Esophagus squamous epithelium (tissue), 5 donors: ENCODE measurements at places on chromosomes 2 and 18. TPM values are rescaled to one million over a fixed set of nuclear protein-coding genes. Genes with fewer than 3 reads are reported as not detected.

DNA sequence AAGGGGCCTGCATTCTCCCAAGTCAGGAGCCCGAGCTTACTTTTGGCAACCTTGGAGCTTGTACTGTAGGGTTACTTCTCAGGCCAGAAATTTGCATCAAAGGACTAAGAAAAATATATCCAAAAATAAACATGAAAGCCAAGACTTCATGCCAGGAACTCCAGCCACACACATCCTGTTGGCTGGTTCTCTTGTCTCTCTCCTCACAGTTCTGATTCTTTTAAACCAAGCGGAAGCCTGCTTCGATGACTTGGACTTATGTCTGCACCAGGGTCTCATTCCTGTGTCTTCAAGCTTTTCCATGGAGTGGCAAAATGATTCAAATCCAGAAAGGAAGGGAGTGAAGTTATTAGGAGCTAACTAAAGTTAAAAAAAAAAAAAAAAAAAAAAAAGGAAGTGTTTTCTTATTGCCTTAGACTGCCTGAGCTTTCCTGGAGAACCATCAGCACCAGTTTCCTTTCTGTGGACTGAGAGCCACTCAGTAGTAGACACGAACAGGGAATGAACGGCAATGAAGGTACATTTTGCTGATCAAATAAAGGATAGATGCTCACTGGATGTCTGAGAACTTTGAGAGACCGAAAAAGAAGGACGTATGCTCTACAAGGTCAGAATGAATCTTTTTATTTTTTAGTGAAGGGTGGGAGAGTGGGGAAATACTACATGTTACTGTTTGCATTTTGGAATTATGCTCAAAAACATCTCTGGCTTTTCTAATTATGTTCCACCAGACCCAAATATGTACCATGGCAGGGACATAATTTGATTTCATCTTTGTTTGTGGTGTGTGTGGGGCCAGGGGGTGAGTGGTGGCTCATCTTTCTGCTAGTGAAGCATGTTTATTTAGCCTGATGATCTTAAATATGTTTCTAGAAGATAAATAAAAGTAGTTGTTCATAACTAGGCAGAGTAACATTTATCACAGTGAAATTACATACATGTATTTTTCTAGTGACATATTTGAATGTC lies 86.0 kb downstream of the RAPGEF4 start:
- peak overlapping the region; percentile 32 for H3K27ac ChIP-seq
- H3K4me1 ChIP-seq = no peaks in the 10 kb centered on the region
- H3K4me3 ChIP-seq = no peak overlapping the region

The SERPINB10 gene
- 0.26 TPM for total RNA-seq

GRCh38 chr18:55907453-55908175 lies 319.6 kb upstream of the TCF4 start:
- H3K36me3 ChIP-seq = no peaks in the 10 kb centered on the region
- no peaks in the 10 kb centered on the region for H3K4me1 ChIP-seq
- H3K27ac ChIP-seq = peak overlapping the region; percentile 11
- DNase-seq = no peak
- H3K4me3 ChIP-seq = peak overlapping the region; percentile 9

DNA sequence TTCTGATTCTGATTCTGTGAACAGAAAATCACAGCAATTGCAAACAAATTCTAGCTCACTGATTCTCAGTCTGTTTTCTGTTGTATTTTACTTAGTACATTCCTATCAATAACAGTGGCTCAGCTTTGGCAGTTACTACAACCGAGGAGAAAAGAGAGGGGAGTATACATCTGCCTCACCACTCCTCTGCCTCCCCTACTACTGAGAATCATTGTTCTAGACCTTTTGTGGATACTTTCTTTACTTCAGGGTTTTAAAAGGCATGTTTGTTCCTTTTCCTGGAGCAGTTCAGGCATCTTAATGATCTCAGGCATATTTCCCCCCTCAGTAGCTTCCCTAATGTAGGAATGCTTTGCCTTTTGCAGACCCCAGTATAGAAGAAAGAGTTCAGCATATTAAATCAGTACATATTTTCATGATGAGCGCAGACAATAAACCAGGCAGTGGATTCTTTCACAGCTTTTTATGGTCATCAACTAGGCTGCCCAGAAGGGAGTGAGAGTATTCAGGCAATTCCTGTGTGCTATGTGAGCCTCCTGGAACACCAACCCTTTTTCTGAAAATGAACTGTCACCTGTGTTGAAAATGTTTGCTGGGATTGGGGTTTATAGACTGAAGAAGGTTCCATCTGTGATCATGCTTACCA lies 10.3 kb downstream of the STAMBP start:
- peaks cover 5% of the 10 kb centered on the region for H3K36me3 ChIP-seq
- H3K4me1 ChIP-seq = peaks cover 12% of the 10 kb centered on the region
- DNase-seq = no peak
- no peak overlapping the region for H3K4me3 ChIP-seq

The CERS6 gene
- 20.5 TPM for total RNA-seq

GRCh38 chr2:2837746-2838547 lies 506.9 kb upstream of the MYT1L start:
- no peaks in the 10 kb centered on the region for H3K27me3 ChIP-seq
- no peaks in the 10 kb centered on the region for H3K4me1 ChIP-seq
- H3K4me3 ChIP-seq = no peak overlapping the region
- DNase-seq = no peak
- H3K36me3 ChIP-seq = no peaks in the 10 kb centered on the region
- no peak overlapping the region for H3K27ac ChIP-seq

GRCh38 chr2:10619643-10620042 lies 70.1 kb downstream of the NOL10 start:
- no peak overlapping the region for H3K27ac ChIP-seq
- H3K4me1 ChIP-seq = no peaks in the 10 kb centered on the region
- H3K4me3 ChIP-seq = no peak overlapping the region

- no peak for DNase-seq
- no peak overlapping the region for H3K27ac ChIP-seq
- peak overlapping the region; percentile 1 for H3K4me3 ChIP-seq
- peaks cover 62% of the 10 kb centered on the region for H3K4me1 ChIP-seq
- peaks cover 100% of the 10 kb centered on the region for H3K27me3 ChIP-seq
Measured at GRCh38 chr2:44952143-44952805, 10.8 kb downstream of the SIX3 start.

The G6PC2 gene
- not detected for total RNA-seq

The SLC30A3 gene
- 0.19 TPM for total RNA-seq

GRCh38 chr2:108377815-108378630 lies at the start of gene SULT1C4:
TSS of gene SULT1C4 (plus strand) at chr2:108377954. CDS start at chr2:108378338, 384 bp downstream.
- no peaks in the 10 kb centered on the region for H3K36me3 ChIP-seq
- H3K4me3 ChIP-seq = peak within 1 kb of the TSS; percentile 56
- H3K27ac ChIP-seq = peak within 1 kb of the TSS; percentile 62
- no peaks in the 10 kb centered on the region for H3K27me3 ChIP-seq

- no peaks in the 10 kb centered on the region for H3K36me3 ChIP-seq
- no peak overlapping the region for H3K27ac ChIP-seq
- no peak overlapping the region for H3K4me3 ChIP-seq
- no peaks in the 10 kb centered on the region for H3K4me1 ChIP-seq
Measured at GRCh38 chr2:65630643-65631042, 198.2 kb upstream of the SPRED2 start.

- H3K27ac ChIP-seq = no peak overlapping the region
- H3K4me1 ChIP-seq = peaks cover 6% of the 10 kb centered on the region
- H3K4me3 ChIP-seq = no peak overlapping the region
- no peaks in the 10 kb centered on the region for H3K36me3 ChIP-seq
- H3K27me3 ChIP-seq = no peaks in the 10 kb centered on the region
- no peak for DNase-seq
Measured at GRCh38 chr2:152221839-152222238, 46.3 kb upstream of the STAM2 start.

The GALR1 gene
- total RNA-seq = not detected

GRCh38 chr2:206082298-206082843 lies 3.6 kb downstream of the INO80D start:
- H3K36me3 ChIP-seq = no peaks in the 10 kb centered on the region
- H3K27ac ChIP-seq = no peak overlapping the region
- peaks cover 4% of the 10 kb centered on the region for H3K4me1 ChIP-seq
- no peak overlapping the region for H3K4me3 ChIP-seq
- DNase-seq = no peak
- H3K27me3 ChIP-seq = no peaks in the 10 kb centered on the region

The IL36RN gene
- 90.7 TPM for total RNA-seq

The MREG gene
- total RNA-seq = 43.7 TPM

The CD207 gene
- total RNA-seq = not detected

DNA sequence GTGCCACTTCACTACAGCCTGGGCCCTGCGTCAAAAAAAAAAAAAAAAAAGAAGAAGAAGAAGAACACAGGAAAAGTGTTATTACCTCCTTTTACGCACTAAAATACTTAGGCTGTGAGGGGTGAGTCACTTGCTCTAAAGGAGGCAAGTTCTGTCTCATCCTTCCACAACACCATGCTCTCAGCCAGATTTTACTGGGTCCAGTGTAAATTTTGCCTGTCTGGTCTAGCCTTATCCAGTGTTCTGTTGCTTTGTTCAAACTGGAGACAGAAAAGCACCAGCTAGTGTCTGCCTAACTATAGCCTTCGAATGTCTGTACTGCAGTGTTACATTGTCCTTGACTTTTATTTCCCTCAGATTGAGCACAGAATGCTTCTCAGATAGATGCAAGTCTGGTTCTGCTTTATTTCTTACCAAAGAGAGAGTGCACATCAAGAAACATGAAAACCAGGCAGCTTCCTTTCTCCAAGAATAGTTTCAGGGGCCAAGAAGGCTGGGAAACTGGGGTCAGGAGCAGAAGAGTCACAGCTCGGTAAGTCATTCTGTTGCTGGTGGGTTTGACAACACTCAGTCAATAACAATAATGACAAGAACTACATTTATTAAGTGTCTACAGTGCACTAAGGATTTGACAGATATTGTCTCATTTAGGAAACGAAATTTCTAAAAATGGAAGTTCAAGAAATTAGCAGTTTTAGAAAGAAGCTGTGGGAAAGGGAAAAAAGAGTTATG lies 3.1 kb upstream of the MSGN1 start:
- no peak overlapping the region for H3K4me3 ChIP-seq
- H3K4me1 ChIP-seq = peaks cover 16% of the 10 kb centered on the region
- no peak for DNase-seq
- H3K27ac ChIP-seq = peak overlapping the region; percentile 86

The PDCD1 gene
- total RNA-seq = 1.7 TPM

The CNGA3 gene
- 0.48 TPM for total RNA-seq

- no peaks in the 10 kb centered on the region for H3K36me3 ChIP-seq
- H3K27ac ChIP-seq = no peak within 1 kb of the TSS
- H3K27me3 ChIP-seq = no peaks in the 10 kb centered on the region
- no peak within 1 kb of the TSS for H3K4me3 ChIP-seq
Measured at GRCh38 chr18:66603941-66604627, at the start of gene CDH19. TSS of gene CDH19 (minus strand) at chr18:66604090. CDS start at chr18:66572204, 31,886 bp downstream.

DNA sequence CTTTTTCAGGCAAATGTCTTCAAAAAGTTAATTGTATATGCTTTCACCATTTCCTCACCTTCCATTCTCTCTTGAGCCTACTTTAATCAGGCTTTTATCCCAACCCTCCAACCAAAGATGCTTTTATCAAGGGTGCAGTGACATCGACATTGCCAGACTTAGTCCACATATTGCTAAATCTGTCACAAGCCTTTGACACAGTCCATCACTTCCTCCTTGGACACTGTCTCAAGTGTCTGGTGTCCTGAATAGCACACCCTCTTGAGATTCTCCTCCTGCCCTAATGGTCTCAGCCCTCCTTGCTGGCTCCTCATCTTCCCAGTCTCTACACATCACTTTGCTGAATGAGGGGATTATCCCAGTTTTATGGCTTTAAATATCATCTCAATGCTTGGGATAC lies 147.5 kb upstream of the SLC39A10 start:
- no peak overlapping the region for H3K4me3 ChIP-seq
- H3K36me3 ChIP-seq = no peaks in the 10 kb centered on the region
- no peaks in the 10 kb centered on the region for H3K27me3 ChIP-seq
- no peak overlapping the region for H3K27ac ChIP-seq

The EMX1 gene
- total RNA-seq = 0.15 TPM

The MRPL33 gene
- total RNA-seq = 114 TPM

The SGPP2 gene
- 59.4 TPM for total RNA-seq

DNA sequence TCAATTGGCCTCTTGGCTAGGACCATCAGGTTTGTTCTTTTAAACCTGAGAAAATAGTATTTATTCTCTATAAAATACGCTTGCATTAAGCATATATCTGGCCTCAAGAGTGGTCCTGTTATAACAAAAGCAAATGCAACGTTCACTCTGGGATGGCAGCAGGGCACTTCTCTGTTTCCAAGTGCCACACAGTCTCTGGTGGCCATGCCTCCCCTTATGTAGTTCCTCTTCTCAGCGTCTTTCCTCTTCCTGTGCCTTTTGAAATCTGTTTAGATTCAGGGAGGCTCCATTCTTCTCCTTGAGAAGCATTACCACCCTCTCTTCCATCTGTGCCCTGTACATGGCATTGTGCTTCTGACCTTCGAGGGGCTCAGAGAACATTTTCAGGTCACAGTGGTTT lies 51.9 kb downstream of the TSHZ1 start:
- H3K4me3 ChIP-seq = no peak overlapping the region
- H3K36me3 ChIP-seq = no peaks in the 10 kb centered on the region
- no peak overlapping the region for H3K27ac ChIP-seq
- DNase-seq = no peak
- H3K4me1 ChIP-seq = peaks cover 25% of the 10 kb centered on the region
- no peaks in the 10 kb centered on the region for H3K27me3 ChIP-seq

The RMDN2 gene
- total RNA-seq = 3.4 TPM

GRCh38 chr2:37906131-37906530 lies 19.0 kb upstream of the RMDN2 start:
- DNase-seq = no peak
- H3K36me3 ChIP-seq = no peaks in the 10 kb centered on the region
- H3K27me3 ChIP-seq = no peaks in the 10 kb centered on the region
- H3K27ac ChIP-seq = no peak overlapping the region
- no peak overlapping the region for H3K4me3 ChIP-seq
- H3K4me1 ChIP-seq = peaks cover 8% of the 10 kb centered on the region

GRCh38 chr18:24219561-24220317 lies 80.9 kb downstream of the CABYR start:
- H3K4me3 ChIP-seq = no peak overlapping the region
- H3K27me3 ChIP-seq = no peaks in the 10 kb centered on the region
- H3K4me1 ChIP-seq = no peaks in the 10 kb centered on the region
- no peak overlapping the region for H3K27ac ChIP-seq

The CCDC74A gene
- 3.8 TPM for total RNA-seq

- H3K27ac ChIP-seq = peak overlapping the region; percentile 96
- DNase-seq = no peak
- H3K36me3 ChIP-seq = no peaks in the 10 kb centered on the region
- H3K4me1 ChIP-seq = peaks cover 20% of the 10 kb centered on the region
- no peak overlapping the region for H3K4me3 ChIP-seq
- no peaks in the 10 kb centered on the region for H3K27me3 ChIP-seq
Measured at GRCh38 chr2:231640641-231641111, 48.0 kb downstream of the TEX44 start.

- peaks cover 10% of the 10 kb centered on the region for H3K36me3 ChIP-seq
- peak overlapping the region; percentile 59 for H3K4me3 ChIP-seq
- no peaks in the 10 kb centered on the region for H3K27me3 ChIP-seq
- peak overlapping the region; percentile 86 for H3K27ac ChIP-seq
- DNase-seq = no peak
- H3K4me1 ChIP-seq = peaks cover 41% of the 10 kb centered on the region
Measured at GRCh38 chr2:239307921-239308613, 92.8 kb downstream of the HDAC4 start.

GRCh38 chr2:195202163-195202845 lies 454.7 kb upstream of the SLC39A10 start:
- no peaks in the 10 kb centered on the region for H3K36me3 ChIP-seq
- no peak overlapping the region for H3K27ac ChIP-seq

GRCh38 chr2:29033656-29034055 lies 40.7 kb downstream of the PCARE start:
- H3K27me3 ChIP-seq = no peaks in the 10 kb centered on the region
- no peak overlapping the region for H3K4me3 ChIP-seq
- H3K36me3 ChIP-seq = no peaks in the 10 kb centered on the region
- no peak for DNase-seq
- H3K27ac ChIP-seq = no peak overlapping the region

The RAPGEF4 gene
- total RNA-seq = 2.9 TPM

- H3K27ac ChIP-seq = no peak overlapping the region
- peaks cover 17% of the 10 kb centered on the region for H3K4me1 ChIP-seq
- H3K36me3 ChIP-seq = no peaks in the 10 kb centered on the region
- no peak overlapping the region for H3K4me3 ChIP-seq
- DNase-seq = no peak
Measured at GRCh38 chr2:67668538-67668937, 271.4 kb downstream of the ETAA1 start.
